Bone marrow (tissue), 2 donors: ENCODE measurements at places on chromosomes 2 and 18.

GRCh38 chr2:98467082-98467536 is 22.5 kb downstream of the INPP4A start:
- no peak for DNase-seq

DNA sequence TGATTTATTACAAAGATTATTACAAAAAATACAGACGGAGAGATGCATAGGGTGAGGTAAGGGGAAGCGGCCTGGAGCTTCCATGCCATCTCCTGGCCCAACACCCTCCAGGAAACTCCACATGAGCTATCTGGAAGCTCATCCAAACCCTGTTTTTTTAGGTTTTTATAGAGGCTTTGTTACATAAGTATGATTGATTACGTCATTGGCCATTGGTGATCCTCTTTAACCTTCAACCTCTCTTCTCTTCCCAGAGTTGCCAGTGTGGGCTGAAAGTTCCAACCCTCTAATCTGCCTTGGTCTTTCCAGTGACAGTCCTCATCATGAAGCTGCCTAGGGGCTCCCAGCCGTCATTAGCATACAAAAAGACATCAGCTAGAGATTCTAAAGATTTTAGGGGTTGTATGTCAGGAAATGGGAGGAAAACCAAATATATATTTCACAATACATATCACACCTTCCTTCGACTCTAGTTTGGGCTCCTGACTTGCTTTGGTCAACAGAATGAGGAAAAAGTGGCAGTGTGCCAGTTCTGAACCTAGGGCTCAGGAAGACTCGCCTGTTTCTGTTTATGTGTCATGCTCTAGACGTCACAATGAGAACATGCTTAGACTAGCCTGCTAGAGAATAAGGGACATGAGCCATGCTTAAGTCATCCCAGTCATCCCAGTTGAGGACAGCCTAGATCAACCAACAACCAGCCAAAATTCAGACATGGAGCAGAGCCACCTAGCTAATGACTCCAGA is 54.1 kb downstream of the ETAA1 start:
- no peak for DNase-seq

- no peak for DNase-seq
Observed at GRCh38 chr18:34775461-34775860, 65.4 kb downstream of the DTNA start.

DNA sequence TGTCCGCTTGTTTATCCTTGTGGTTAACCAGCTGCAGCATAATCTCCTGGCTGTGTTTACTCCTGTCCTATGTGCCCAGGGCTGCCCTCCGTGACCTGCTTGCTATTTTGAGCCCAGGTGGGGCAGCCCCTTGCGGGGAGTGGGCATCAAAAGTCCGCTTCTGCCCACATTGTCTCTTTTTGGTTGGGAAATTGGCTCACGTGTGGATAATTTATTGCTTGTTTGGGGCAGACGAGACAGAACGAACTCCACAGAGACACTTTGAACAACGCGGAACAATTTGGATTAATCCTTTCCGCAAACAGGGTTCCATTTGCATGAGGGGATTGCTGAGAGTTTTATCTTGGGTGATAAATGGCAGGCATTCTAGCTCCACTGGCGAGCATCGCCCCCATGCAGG is 8.1 kb upstream of the CXCR4 start:
- no peak for DNase-seq

- no peak for DNase-seq
Observed at GRCh38 chr2:133975676-133976428, 278.0 kb upstream of the MGAT5 start.

GRCh38 chr2:26020231-26020640 is 13.6 kb upstream of the RAB10 start:
- DNase-seq = no peak

- DNase-seq = no peak
Observed at GRCh38 chr2:143802871-143803650, 673.8 kb downstream of the ARHGAP15 start.
